SK-N-DZ (cell line): ENCODE measurements at places on chromosomes 13 and 19.

DNA sequence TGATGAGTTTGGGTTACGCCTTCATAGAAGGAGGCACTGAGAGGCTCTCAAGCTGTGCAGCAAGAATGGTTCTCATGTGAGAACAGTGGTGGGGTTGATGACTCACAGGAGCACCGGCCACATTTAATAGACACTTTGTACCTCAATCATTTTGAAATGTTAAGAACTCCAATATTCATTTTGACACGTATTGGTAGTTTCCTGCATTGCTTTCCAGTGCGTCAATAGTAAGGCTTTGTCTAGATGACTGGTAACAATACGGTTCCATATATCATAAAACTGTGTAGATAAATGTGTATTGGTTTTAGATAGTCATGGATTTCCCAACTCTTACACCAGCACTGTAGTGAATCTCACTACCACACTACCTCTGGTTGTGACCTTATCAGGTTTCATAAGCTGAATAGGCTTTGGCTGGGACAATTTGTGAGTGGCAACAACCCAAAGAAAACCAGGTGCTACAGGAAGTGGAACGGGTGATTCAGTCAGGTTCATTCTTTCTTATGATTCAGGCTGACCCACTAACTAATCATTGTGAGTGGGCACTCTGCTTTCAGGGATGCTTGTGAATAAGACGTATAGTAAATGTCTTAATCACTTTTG lies 362.6 kb downstream of the KLF5 start:
- no peak for DNase-seq

DNA sequence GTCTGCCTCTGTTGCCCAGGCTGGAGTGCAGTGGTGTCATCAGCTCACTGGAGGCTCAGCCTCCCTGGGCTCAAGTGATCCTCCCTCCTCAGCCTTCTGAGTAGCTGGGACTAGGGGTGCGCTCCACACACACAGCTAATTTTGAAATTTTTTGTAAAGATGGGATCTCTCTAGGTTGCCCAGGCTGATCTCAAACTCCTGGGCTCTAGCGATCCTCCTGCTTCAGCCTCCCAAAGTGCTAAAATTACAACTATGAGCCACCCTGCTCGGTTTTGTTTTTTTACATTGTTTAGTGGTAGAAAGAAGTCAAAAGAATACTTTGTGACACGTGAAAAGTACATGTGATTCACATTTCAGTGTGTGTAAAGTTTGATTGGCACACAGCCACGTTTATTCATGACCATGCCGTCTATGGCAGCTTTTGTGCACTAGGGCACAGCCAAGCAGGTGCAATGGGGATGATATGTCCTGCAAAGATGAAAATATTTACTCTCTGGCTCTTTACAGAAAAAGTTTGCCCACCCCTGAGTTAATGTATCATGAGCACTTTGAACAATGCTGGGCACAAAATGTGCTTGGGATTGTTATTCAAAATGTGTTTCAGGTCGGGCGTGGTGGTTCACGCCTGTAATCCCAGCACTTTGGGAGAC lies 16.2 kb upstream of the NFIC start:
- no peak for DNase-seq

DNA sequence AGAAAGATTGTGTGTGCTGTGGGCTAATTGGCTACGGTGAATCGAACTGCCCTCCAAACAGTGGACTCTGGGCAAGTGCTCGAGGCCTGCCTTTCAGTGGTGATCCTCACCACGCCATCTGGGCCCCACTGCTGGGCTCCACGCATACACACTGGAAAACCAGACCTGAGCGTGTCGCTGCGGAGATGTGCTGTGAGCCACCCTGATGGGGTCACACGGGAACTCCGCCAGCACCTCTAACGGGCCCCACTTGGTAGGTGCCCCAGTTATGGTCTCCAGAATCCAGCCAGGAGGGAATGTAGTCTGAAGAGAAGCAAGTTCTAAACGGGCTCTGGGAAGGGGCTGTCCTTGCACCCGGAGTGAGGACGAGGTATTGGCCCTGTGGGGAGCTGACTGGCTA lies 39.3 kb downstream of the C13orf46 start:
- DNase-seq: no peak

DNA sequence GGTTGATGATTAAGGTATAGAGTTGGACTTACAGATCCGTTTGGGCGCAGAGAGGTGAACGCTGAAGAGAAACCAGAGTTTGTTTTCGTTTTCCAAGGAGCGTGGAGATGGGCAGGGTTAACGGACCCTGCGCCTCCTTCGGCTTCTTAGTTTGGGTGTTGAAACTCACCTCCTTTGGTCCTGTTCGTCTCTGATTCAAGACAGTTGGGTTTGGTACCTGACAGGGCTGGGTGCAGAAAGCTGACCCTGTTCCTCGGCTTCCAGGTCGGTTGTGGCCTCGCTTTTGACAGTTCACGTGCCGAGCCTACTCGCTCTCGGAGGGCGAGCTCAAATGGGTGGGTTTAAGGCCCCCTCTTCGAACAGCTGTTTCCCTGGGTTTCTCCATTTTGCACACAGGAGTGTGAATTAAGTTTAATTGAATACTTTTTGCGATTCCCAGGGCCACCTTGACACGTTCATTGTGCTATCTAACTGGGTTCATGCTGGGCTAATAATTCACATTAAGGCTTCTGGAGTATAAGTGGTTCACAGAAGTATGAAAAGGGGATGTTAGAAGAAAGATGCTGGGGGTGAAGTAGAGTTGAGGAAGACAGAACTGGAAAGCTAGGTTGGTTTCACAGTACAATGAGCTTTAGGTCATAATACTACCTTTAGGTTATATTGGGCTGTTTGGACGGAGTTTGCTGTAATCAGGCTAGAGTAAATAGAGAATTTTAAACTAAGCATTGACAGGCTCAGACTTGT lies 638 bp downstream of the USPL1 start:
- peak; percentile 23 for DNase-seq

DNA sequence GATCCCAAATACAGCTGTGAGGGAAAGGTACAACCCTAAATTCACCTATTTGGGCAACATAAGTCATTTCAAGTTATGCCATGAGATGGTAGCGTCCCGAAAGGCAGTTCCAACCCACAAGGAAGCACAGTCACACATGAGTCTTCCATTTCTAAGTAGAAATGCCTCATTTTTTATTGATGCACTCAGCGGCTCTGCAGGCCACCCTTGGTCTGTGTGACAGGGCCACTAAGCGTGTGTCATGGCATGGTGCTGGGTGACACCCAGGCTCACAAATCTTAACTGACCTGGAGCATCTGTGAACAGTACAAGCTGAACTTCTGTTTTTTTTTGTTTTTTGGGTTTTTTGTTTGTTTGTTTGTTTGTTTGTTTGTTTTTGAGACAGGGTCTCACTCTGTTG lies 15.1 kb downstream of the RAB20 start:
- no peak for DNase-seq

DNA sequence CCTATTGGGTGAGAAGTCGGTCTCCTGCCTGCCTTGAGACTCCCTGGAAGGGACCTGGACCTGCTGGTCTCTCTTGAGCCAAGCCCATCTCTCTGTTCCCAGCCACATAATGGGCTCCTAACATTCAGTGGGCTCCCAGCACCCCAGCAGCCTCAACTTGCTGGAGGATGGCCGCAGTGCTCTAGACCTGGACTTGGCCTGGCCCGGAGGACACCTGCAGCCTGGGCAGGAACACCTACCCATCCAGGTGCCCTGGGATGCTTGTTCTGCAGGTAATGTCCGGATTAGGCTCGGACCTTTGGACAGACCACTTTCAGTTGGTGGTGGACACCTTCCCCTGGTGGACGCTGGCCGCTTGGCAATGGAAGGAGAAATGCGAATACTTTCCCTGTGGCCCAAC lies 214.6 kb downstream of the URI1 start:
- no peak for DNase-seq

DNA sequence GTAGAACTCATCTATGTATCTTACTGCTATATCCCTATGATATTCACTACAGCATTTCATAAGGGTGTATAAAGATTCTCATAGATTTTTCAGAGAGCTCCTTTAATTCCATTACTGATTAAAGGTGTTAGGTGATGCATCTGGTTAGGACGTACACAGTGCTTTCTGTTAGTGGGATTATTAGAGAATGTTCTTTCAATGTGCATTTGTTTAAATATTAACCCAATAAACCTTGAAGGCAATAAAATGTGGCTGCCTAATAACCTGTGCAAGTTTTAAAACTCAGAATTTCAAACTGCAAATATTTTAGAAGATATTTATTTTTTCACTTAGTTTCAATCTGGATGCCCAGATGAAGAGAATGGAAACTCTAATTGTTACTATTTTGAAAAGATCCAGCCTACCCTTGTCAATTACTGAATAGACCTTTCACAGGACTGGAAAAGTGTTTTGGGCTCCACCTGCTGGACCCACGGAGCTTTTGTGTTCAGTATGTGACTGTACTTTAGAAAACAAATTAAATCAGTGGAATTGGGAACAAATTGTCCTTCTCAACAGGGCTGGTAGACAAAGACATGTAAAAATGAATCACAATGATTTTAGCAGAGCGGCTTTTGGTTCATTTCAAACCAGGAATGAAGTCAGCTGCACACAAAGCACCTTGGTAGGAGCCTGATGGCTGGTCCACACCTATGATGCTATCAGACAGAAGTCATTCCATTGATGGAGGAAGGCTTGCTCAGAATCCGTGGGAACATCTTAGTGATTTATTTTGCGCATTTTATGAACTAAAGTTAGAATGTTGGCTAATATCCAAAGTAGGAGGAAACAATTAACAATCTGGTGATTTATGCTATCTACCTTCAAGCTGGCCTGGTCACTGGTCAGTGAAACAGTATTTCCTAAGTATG lies 89.4 kb upstream of the RAP2A start:
- DNase-seq: peak; percentile 82

DNA sequence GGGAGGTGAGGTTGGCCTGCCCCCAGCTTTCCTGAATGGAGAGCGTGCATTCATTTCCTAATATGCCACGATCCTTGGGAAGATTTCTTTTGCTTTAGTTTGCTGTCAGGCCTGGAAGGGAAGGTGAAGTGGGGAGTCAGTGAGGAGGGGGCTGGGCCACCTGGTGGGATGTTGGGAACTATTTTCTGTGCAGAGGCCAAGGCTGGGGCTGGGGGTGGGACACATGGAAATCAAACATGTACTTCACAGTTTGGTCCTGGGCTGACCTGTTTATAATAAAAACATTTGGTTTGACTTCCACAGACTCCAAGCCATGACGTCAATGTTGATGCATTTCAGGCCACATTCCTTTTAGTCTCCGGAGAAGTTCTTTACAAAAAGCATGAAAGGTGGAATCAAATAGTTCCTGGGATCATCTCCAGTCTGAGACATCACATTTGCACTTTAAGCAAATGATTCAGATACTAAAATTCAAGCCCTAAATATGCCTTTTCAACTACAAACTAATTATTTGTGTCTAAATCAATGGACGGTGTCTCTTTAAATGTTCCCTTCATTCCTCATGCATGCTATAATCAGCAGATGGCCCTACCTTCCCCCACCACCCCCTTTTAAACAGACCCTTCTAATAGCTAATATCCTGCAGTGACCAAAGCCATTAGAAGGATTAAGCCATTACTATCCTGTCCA lies 41.5 kb upstream of the MEDAG start:
- DNase-seq: no peak

DNA sequence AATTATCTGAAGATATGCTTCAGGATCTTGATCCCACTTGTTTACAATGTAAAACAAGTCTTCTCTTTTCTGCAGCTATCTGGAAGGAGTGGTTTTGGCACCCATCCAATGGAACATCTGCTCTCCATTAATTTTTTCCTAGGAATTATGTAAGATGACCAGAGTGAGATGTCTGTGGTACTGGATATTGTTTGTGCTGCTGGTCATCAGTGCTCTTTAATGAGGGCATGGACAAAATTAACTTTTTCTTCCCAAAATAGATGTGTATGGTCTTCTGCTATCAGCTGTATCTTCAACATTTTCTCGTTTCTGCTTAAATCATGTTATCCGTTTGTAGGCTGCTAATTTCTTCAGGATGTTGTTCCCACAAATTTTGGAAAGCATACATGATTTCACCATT lies 415.4 kb upstream of the KLHL1 start:
- DNase-seq: peak; percentile 56
